ENCODE measurements at places on chromosomes 11 and 22.

- no peak for DNase-seq
Measured at GRCh38 chr11:133403900-133404299, 128.4 kb downstream of the OPCML start.

DNA sequence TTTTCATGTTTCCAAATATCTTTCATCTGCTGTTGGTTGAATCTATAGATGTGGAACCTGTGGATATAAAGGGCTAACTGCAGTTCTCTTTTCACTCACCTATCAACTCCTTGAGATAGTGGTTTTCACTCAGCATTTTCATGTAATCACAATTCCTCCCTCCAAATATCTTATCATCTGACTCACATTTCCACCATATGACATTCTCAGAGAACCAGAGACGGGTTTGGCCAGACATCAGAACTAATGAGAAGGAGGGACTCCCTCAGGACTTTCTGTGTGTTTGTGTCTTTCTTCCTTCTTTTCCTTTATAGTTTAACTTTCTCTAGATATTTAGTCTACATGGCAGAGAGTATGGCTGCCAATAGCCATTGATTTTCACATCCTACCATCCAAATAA lies 134.8 kb upstream of the DDI1 start:
- no peak for DNase-seq

DNA sequence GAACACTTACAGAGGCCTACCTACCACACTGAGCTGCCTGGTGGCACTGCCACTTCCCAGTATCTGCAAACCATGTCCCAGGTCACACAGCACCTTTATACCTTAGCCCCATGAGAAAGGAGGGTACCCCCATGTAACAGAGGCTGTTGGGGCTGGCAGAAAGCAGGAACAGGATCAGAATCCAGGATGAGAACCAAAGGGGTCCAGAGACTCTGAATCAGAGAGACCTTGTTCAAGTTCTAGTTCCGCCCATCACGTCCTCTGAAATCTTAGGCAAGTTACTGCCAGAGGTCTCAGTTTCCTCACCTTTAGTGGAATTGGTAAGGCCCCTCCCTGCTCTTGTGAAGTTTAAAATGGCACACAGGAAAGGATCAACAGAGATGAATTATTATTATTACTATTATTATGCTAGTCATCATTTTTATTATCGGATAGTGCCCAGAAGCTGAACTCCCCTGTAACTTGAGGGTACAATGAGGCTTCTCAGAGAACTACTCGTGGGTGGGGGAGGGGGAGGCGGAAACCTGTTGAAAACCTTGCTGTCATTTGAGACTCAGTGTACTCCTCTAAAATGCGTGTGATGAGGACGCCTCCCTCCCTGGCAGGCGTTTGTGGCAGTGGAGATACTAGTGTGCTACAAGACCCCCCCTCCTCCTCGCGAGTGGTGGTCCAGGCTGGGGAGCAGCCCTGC lies 9.3 kb downstream of the SELENOM start:
- DNase-seq = no peak

GRCh38 chr11:107859459-107860239 lies 1.1 kb upstream of the SLC35F2 start:
- peak; percentile 28 for DNase-seq

- DNase-seq = no peak
Measured at GRCh38 chr22:38162881-38163843, 18.5 kb downstream of the PLA2G6 start.

DNA sequence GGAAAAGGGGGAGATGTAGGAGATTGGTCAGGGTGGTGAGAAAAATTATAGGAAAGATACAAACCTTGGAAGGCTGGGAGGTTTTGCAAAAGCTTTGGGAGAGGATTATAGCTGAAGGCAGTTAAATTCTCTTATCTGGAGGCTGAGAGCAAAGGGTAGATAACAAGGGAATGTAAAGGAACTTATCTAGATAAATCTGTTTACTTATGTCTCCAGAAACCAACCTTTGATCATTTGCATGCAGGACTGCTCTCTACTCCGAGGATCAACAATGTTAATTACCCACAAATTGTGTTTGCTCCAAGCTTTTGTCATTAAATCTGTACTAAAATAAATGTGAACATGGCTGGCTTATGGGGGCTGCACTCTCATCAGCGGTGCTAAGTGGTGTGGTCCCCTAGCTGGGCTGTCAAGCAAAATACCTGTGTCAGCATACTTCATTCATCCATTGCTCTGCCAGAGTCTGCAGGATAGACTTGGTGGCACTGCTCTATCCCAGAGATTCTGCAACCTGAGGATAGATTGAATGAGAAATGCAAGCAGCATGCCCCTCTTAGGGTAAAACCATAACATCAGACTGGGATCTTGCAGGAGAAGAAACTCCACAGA lies 1599.2 kb upstream of the TENM4 start:
- DNase-seq = no peak

DNA sequence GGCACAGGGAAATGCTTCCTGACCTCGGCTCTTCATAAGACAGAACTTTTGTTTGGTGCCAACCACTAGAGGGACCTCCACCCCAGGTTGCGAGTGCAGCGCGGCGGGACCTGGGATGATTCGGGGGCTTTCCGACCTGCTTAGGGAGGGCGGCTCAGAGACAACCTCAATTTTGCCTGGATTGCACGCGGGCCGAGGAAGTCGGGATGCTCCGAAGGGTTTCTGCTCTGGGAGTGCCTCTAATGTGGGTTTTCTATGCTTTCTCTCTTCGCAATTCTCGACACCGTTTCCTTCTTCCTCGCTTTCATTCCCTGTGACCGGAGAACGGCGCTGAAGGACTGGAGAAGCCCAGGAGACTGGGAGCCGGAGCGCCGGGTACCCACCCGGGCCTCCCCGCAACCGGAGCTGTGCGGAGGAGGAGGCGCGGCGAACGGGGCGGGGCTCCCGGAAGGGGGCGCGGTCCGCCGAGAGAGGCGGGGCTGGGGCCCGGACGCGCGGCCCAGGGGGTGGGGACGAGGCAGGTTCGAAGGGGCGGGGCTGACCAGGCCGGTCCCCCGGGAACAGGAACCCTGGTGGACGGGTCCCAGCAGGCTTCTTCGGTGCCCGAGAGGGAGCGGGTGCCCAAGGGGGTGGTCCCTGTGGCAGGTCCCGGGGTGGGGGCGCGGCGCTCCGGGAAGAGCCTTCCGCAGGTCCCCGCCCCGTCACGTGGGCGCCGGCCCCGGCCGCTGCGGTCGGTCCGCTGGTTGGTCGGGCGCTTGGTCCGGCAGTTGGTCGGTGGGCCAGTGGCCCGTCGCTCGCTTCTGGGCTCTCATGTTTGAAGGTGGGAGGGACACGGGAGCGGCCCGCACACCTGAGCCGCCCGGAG lies at the start of gene PPFIBP2:
Gene PPFIBP2 (plus strand): TSS at position 766 of the 865 bp plus-strand sequence. CDS start 35,477 bp downstream, outside the sequence.
- DNase-seq = peak; percentile 84

GRCh38 chr11:114179234-114179941 lies 116.8 kb upstream of the NNMT start:
- DNase-seq = no peak

DNA sequence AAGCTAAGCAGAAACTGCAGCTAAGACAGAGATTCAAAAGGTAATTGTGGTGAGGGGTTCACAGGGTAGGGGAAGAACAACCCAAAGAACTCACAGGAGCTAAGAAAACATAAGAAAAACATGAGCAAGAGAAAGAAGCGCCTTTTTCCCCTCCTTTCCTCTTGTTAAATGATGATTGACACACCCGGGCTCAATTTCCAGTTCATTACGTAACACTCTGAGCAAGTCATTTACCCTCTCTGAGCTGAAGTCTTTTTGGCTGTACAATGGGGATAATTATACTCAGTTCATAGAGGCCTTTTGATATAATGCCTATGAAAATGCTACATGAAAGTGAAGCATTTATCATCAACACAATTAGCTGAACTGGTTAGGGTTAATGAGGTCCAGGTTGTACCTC lies 17.2 kb downstream of the LRP4 start:
- no peak for DNase-seq

- DNase-seq = no peak
Measured at GRCh38 chr22:37403267-37403960, 23.9 kb downstream of the ELFN2 start.

DNA sequence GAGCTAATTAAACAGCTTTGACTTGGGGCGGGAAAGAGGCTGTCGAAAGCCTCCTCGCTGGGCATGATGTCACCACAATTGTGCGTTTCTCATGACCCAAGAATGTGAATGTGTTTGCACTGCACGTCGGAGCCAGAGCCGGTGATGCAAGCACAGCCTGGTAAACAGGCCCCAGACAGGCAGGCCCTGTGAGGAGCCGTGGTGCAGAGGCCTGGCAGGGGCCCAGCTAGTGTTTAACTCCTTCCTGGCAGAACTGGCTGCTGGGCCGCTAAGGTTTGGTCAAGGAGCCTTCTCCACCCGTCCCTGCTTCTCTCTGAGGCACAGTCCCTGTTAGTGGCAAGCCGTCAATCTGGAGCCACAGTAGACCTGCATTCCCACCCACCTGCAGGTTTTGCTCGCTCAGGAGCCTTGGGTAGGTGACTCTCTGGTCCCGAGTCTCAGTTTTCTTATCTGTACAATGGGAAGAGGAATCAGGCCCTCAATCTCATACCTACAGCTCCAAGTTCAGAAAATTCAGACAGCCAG lies 25.4 kb upstream of the SMTN start:
- DNase-seq = no peak

GRCh38 chr11:3934658-3935057 lies 79.2 kb downstream of the STIM1 start:
- no peak for DNase-seq

- DNase-seq = no peak
Measured at GRCh38 chr11:105045676-105046296, 651 bp upstream of the CARD16 start.

GRCh38 chr11:132126973-132127899 lies 756.8 kb downstream of the NTM start:
- DNase-seq = no peak

DNA sequence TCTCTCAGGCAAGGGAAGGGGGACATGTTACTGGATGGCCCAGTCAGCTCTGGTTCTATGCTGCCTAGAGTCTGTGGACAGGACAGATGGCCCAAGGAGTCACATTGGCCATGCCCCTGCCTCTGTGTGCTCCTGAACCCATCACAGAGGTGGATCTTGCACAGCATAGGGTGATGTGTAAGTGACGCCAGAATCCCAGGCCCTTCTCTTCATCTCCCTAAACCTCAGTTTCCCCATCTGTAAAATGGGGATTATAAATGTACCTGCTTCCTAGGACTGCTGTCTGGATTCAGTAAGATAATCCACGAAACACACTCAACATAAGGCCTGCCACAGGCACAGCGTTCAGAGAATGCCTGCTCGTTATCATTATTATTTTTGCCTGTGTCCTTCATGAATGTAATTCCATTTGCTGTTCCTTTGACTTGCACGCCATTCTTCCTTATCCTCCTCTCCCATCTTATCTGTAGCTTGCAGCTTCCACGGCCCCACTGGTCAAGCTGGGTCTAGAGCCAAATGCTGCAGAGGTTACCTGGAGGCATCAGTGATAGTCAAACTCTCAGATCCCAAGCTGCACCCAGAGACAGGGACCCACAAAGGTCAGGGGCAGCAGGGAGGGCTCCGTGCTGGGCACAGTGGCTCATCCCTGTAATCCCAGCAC lies 207.0 kb downstream of the MN1 start:
- no peak for DNase-seq

DNA sequence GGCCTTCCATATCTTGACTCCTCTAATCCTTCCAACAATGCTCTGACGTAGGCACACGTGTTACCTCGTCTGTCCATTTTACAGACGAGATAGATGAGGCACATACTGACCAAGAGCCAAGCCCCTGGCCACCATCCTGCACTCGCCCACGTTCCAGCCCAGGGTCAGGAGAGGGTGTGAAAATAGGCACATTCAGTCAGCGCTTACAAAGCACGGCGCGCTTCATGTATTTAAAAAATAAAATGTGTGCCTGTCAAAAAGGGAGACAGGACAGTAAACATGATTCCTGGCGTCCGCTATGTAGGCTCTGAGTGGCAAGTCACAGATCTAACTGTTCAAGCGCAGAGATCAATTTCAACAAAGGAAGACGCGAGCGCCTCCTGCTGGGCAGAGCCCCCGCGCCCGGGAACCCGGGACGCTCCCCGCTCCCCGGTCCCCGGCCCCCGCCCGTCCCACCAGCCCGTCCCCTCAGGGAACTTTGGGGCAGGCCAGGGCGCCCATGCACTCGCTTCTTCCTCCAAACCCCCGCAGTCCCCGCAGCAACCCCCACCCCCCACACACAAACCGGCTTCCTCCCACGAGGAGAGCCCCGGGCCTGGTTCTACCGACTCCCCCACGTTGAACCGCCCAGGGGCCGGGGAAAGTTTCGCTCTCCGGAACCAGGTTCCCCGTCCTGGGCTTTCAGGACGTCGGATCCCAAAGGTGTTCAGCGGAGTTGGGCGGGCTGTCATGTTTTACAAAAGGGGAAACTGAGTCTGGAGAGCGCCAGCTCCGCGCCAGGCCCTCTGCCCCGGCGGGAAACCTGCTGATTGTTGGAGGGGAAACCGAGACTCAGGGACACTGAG lies 10.4 kb upstream of the C1QTNF6 start:
- DNase-seq = peak; percentile 92

DNA sequence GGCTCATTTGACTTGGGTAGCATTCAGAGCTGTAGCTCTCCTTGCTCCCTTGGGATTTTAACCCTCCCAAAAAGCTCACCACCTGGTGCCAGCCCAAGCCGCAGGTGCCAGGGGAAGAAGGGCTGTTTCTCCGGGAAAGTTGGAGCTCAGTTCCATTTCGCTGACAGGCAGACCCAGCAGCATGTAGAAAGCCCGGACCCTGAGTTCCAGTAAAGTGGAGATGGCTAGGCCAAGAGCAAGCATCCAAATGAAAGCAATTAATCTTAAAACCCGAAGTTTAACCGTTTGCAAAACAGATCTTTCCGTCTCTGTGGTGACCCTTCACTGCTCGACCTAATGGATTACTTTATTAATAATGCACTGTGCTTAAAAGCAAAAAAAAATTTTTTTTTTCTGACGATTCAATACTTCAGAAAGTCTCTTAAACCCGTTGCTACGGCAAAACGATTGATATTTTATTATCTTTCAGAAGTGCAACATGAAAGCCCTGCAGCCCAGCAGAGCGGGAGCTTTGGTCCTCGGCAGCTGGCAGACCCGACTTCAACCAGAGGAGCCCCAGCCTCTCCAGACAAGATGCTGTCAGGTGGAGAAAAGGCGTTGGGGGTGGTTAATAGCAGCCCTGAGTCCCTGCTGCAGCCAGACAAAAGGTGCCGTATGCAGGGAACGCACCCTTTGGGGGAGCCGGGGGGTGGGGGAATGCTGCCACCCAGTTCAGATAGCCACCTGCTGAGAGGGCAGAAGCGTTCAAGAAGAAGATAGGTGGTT lies 3.3 kb downstream of the LMO1 start:
- no peak for DNase-seq

GRCh38 chr11:72573855-72574445 lies 100.3 kb downstream of the PDE2A start:
- no peak for DNase-seq

DNA sequence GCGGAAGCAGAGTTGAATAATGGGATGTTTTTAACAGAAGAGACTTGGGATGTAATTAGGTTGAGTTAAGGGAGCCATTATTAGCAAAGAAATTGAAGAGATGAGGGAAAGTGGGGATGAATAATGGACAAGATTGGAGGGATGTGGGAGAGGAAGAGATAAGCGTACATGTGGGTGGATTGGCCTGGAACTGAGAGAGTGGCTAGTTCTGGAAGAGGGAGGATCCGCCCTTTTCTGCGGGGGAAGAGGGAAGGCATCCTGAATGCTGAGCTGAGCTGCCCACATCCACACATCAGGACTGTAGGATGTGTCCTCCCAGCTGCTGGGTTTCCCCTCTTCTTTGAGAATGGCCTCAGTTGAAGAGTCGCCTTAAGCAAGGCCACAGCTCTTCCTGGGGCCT lies 68.3 kb upstream of the CADM1 start:
- DNase-seq = no peak
